Heart left ventricle (tissue), 16 donors: ENCODE measurements at places on chromosomes 1 and 21. TPM values are rescaled to one million over a fixed set of nuclear protein-coding genes. Genes with fewer than 3 reads are reported as not detected.

The ERG gene
- 17.2 TPM for total RNA-seq

The CFAP74 gene
- not detected for total RNA-seq

The TAF1A gene
- 5.1 TPM for total RNA-seq

The PLA2G2A gene
- 26.5 TPM for total RNA-seq

The C1orf53 gene
- total RNA-seq = 8.1 TPM

DNA sequence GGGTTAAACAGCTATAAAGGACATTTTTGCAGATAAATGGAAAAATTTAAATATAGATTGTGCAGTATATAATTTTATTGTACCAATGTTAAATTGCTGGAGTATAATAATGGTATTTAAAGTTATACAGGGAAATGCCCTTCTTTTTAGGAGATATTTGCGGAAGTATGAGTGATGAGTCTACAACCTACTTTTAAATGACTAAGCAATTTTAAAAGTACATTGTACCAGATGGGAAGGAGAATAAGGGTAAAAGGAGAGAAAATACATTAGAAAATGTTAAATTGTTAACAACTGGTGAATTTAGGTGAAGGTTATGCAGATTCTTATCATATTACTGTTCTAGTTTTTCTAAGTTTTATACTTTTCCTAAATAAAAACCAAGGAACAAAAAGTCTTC lies 91.8 kb downstream of the ZZZ3 start:
- no peaks in the 10 kb centered on the region for H3K27me3 ChIP-seq
- no peaks in the 10 kb centered on the region for H3K4me1 ChIP-seq
- no peak overlapping the region for H3K27ac ChIP-seq
- H3K36me3 ChIP-seq = no peaks in the 10 kb centered on the region
- no peak for DNase-seq

DNA sequence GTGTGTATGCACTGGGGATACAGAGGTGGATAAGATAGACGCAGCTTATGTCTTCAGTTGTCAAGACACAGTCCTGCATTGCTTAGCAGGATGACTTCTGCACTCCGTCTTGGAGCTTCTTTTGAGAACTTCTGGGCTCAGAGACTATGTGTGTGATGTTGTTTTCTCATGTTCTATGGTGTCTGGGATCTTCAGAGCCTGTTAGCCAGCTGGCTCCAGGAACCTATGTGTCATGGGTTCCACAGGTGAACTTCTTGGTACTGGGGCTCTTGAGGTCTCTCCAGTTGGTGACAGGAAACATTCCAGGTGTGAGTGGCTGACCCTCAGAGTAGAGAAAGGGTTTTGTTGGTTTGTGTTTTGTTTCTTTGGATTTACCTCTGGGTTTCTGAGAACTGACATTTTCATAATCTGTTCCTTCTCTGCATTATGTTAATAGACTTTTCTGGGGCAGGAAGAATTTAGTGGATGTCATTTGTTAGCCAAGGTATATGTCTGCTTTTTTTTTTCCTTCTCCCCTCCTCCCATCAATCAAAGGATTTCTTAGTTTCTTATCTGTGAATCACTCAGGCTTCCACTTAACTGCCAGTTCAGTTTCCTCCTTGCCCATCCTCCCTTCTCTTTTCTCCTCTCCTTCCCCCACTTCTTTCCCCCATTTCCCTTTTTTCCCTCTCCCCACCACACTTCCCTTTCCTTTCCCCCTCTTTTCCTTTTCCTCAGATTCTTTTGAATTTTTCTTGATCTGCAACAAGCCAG lies 18.1 kb downstream of the FGGY start:
- DNase-seq = no peak
- H3K27ac ChIP-seq = no peak overlapping the region
- no peaks in the 10 kb centered on the region for H3K27me3 ChIP-seq
- H3K36me3 ChIP-seq = no peaks in the 10 kb centered on the region
- no peaks in the 10 kb centered on the region for H3K4me1 ChIP-seq

DNA sequence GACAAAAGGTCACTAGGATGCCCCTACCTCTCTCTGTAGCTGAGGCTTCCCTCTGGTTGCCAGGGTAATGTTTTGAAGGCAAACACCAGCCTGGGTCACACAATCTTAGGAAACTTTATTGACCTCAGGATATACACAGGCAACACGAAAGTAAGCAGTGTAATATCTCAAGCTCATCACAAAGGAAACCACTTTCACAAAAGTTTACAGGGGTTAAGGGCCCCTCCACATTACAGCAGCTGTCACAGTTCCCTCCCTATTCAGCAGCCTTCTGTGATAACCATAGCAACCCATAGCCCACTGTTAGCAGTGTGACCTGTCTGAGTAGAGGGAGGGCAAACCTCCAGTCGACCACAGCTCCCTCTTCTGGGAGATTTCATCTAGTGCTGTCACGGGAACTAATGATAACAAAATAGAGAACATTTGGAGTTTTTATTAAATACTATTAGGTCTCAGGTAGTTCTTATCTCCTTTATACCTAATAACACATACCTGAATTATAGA lies 149.8 kb downstream of the PTPRC start:
- no peak for DNase-seq
- no peak overlapping the region for H3K27ac ChIP-seq
- H3K4me3 ChIP-seq = no peak overlapping the region
- H3K27me3 ChIP-seq = no peaks in the 10 kb centered on the region

GRCh38 chr1:17009706-17010105 lies 2.0 kb downstream of the ATP13A2 start:
- H3K4me3 ChIP-seq = no peak overlapping the region
- no peaks in the 10 kb centered on the region for H3K27me3 ChIP-seq
- H3K36me3 ChIP-seq = peaks cover 12% of the 10 kb centered on the region
- peaks cover 4% of the 10 kb centered on the region for H3K4me1 ChIP-seq
- H3K27ac ChIP-seq = peak overlapping the region; percentile 55
- DNase-seq = no peak

DNA sequence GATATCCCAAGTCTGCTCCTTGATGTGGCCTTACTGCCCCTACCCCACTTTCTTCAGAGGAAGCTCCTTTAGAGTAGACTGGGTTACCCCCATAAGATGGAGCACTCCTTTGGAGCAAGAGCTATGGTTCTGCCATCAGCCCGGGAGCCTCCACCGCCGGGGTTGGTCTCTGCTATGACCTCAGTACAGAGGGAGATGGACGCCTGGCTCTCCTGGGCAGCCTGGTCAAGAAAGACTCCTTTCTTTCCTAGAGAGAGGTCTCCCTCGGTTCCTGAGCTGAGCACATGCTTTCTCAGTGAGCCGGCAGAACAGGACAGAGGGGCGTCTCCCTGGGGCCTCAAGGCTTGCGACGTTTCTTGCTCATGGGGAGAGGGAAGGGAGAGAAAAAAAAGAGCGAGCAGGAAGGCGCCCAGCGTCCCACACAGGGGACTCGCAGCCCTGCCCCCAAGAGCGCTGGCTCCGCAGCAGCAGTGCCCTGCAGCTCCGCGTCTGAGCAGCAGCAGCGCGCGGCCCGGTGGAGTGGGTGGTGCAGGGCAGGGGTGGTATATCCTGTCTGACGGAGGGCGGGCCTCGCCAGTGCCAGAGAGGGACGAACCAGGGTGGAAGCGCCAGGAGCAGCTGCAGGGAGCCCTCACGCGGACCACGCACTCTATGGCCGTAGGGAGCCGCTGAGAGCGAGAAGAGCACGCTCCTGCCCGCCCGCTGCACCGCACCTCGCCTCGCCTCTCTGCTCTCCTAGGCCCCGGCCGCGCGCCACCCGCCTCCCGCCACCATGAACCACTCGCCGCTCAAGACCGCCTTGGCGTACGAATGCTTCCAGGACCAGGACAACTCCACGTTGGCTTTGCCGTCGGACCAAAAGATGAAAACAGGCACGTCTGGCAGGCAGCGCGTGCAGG lies at the start of gene PKP1:
Gene PKP1, plus strand, starts transcription at position 576 of the 899 bp plus-strand sequence. Its CDS starts 197 bp downstream, at position 773.
- H3K27ac ChIP-seq = no peak within 1 kb of the TSS
- H3K27me3 ChIP-seq = peaks cover 43% of the 10 kb centered on the region
- H3K36me3 ChIP-seq = no peaks in the 10 kb centered on the region

GRCh38 chr1:59670662-59671061 lies 144.1 kb upstream of the HOOK1 start:
- no peaks in the 10 kb centered on the region for H3K27me3 ChIP-seq
- peak overlapping the region; percentile 36 for H3K27ac ChIP-seq
- H3K4me3 ChIP-seq = no peak overlapping the region
- no peaks in the 10 kb centered on the region for H3K36me3 ChIP-seq
- no peak for DNase-seq

GRCh38 chr1:167878372-167879160 lies 35.4 kb downstream of the ADCY10 start:
- no peaks in the 10 kb centered on the region for H3K36me3 ChIP-seq
- no peak for DNase-seq
- H3K27ac ChIP-seq = no peak overlapping the region
- H3K4me1 ChIP-seq = peaks cover 8% of the 10 kb centered on the region
- no peaks in the 10 kb centered on the region for H3K27me3 ChIP-seq

DNA sequence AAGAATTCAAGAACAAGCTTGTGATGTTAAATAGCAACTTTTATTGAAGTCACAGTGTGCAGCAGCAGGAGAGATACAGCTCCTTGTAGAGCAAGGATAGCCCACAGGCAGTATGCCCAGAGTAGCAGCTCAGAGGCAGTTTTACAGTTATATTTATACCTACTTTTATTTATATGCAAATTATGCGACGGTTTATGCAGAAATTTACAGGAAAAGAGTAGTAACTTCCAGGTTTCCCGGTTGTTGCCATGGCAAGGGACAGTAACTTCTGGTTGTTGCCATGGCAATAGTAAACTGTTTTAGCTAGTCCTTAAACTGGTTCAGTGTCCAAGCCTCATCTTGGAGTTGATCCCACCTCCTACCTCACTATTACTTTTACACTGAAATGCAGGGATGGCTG lies 344.6 kb upstream of the LYPLAL1 start:
- no peaks in the 10 kb centered on the region for H3K27me3 ChIP-seq
- no peaks in the 10 kb centered on the region for H3K4me1 ChIP-seq
- DNase-seq = no peak
- no peak overlapping the region for H3K27ac ChIP-seq

- no peak overlapping the region for H3K4me3 ChIP-seq
- no peak for DNase-seq
- H3K4me1 ChIP-seq = peaks cover 25% of the 10 kb centered on the region
- H3K36me3 ChIP-seq = no peaks in the 10 kb centered on the region
Measured at GRCh38 chr1:26690157-26690556, 5.7 kb upstream of the ARID1A start.

DNA sequence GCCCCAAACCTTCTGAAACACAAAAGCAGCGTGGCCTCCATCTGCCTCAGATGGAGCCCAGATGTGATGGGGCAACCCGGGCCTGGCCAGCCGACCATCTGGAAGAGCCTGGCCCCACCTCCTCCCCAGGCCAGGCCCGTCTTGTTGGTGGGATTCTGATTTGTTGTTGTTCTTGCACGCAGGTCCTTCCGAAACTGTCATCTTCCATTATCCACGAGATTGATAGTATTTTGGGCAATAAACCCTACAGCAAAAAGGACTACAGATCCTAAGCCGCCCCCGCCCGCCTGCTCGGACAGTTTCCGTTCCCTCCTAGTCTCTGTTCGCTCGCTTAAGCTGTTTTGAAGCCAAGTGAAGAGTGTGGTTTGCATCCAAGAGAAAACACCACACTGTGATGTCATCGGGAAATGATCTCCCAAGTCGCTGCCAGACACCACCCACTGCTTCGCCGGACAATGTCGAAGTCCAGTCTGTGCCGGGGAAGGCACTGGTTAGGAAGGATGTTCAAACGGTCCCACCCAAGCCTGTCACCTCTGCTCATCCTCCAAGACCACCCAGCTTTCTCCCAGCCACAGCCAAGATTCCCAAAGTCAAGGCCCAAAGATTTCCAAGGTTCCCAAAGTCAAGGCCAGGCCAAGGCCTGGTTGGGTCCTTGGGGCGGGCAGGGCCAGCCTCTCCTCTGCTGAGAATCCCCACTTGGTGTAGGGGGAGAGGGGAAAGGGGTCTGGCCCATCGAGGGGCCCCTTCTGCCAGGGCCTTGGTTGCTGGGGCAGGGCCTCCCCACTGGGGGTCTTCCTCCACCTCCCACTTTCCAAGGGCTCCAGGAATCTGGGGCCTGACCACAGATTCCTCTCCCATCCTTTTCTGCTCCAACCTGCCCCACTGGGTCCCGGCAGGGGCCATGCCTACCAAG lies 52.9 kb downstream of the KCNAB2 start:
- peak; percentile 56 for DNase-seq
- H3K27me3 ChIP-seq = no peaks in the 10 kb centered on the region
- peak overlapping the region; percentile 67 for H3K27ac ChIP-seq
- H3K4me3 ChIP-seq = no peak overlapping the region

DNA sequence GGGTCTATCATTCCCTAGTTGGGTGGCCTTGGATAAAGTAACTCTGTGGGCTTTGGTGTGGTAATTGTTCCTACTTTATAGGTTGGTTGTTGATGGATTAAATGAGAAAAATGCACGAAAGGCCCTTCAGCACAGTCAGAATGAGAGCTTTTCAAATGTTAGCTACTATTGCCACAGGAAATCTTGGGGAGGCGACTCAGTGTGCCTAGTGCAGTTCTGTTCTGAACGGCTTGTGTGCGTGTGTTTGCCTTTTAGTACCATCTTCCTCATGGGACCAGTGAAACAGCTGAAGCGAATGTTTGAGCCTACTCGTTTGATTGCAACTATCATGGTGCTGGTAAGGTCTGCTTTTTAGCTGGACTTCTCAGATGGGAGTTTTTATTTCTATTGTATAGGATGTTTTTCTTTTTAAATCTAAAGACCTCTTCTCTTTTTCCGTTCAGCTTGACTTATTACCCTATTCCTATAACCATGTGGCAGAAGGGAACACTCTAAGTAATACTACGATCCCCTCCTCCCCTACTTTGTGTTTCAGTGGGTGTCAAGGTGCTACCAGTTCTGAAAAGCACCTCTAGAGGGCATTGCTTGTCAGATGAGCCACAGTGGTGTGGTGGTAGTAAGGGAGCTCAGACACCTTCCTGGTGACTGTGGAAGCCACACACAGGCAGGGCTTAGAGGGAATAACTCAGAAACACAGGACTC lies 9.2 kb downstream of the SFT2D2 start:
- H3K27me3 ChIP-seq = no peaks in the 10 kb centered on the region
- H3K4me3 ChIP-seq = no peak overlapping the region
- DNase-seq = no peak
- H3K4me1 ChIP-seq = peaks cover 6% of the 10 kb centered on the region
- H3K36me3 ChIP-seq = peaks cover 19% of the 10 kb centered on the region
